ENCODE measurements at places on chromosomes 16 and 17. TPM values are rescaled to one million over a fixed set of nuclear protein-coding genes. Genes with fewer than 3 reads are reported as not detected.

GRCh38 chr17:82890339-82890730 is 50.5 kb upstream of the ZNF750 start:
- no peak for DNase-seq

HSD17B2 gene
- 3.0 TPM for total RNA-seq

DNA sequence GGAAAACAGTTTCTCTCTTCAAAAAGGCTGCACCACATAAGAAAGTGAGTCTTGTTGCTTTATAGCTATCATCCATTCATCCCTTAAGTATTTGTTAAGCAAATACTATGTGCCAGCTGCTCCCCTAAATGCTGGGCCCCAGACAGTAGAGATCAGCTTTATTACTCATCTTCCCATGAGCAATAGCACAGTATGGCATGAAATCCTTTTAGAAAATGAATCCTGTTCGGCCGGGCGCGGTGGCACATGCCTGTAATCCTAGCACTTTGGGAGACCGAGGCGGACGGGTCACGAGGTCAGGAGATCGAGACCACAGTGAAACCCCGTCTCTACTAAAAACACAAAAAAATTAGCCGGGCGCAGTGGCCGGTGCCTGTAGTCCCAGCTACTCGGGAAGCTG is 99.5 kb downstream of the MYO1D start:
- peak; percentile 88 for DNase-seq

CA5A gene
- total RNA-seq = not detected

- DNase-seq = peak; percentile 81
These were observed 135.4 kb downstream of the CLEC16A start for GRCh38 chr16:11079652-11080187.

SULT1A4 gene
- 0.17 TPM for total RNA-seq

DNA sequence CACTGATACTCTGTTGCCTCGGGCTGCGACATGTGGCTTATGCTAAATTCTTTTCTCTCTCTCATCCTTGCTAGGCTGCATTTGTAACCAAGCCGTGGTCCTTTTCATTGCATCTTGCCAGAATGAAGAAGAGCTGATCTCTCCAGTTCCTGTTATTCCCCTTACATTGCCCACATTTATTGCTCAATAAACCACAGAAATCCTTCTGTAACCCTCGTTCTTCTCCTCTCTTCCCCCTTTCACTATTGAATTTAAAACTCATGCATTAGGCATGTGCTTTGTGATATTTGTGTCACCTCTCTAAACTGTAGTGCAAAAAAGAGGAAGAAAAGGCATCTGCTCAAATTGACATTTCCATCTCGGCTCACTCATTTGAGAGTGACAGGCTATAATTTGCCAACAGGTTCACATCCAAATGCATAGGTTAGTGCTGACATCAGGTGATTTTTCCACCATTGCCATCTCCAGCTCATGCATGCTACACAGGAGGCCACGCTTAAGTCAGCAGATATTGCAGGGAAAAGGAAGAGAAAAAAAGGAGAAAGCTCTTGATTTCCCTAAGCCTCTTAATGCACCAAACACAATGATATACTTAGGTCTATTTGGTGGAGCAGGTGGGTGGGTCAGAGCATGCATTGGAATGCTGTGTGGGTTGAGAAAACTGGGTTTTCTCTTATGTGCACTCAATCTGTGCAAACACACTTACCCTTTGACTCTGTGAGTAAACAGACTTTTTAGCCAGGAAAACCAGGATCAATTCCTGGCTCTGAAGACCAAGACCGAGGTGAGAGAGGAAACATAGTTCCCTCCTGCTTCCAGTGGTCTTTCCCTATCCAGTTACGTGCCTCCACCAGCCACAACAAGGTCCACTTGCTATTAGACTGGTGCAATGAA is 642.7 kb downstream of the HS3ST4 start:
- DNase-seq = no peak

DNA sequence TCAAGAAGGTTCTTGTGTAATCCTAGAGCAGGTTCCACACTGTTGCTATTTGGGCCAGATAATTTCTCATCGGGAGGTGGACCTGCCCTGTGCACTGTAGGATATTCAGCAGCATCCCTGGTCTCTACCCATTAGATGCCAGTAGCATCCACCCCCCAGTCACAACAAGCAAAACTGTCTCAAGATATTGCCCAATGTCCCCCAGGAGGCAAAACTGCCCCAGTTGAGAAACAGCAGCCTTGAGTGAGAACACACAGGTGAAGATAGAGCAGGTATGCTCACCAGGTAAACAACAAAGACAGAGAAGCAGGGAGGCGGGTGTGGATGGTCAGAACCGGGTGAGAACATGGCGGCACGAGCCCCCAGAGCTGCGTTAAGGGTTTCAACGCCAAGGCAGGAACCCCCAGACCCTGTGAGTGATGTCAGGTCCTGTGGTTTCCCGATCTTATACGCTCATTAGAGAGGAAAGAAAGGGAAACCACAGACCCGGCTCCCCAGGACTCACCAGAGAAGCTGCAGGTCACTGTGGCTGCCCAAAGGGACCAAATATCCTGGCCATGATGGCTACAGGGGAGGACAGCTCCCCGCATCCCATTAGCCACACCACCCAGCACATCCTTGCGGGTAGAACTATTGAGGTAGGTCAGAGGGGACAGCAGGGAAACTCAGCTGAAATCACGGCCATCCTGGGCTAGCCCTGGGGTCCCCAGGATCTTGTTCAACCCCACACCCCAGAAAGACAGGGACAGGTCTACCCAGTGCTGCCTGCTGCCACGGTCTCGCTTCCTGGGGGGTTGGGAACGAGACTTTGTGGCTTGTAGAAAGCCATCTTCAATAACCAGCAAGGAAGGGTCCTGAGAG is 21.2 kb downstream of the CDC42EP4 start:
- DNase-seq = no peak

VASN gene
- 12.5 TPM for total RNA-seq
